Caco-2 (cell line): ENCODE measurements at places on chromosomes 2 and 18. TPM values are rescaled to one million over a fixed set of nuclear protein-coding genes. Genes with fewer than 3 reads are reported as not detected.

DNA sequence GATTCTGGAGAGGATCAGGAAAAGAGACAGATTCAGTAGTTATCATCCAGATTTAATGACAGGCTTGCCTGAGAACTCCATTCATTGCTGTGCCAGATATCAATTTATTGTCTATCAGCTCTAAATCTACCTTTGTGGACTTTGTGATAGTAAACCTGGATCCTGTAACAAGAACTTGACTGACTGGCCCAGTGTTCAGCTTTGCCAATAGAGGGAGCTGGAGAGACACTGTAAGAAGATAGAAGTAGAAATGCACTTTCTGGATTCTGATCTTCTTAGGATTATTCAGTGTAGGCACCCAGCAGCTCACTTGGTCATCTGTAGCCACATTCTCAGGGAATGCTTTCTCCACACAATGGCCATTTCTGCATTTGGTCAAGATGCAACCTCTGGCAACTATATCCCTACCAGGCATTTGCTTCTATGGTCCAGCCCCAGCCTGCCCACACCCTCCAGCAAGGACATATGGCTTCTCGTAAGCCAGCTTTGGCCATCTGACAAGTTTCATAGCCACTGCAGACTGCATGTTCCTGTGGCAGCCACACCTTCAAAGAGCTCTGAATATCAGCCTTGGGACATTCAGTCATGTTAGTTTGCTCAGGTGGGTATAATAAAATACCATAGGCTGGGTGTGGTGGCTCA is 6.1 kb upstream of the SERPINB8 start:
- no peak overlapping the region for H3K27ac ChIP-seq
- H3K27me3 ChIP-seq, result no peaks in the 10 kb centered on the region
- H3K4me3 ChIP-seq, result no peak overlapping the region

The TIA1 gene
- total RNA-seq, result 146 and 149 TPM in 2 replicates

GRCh38 chr2:30569946-30570345 is 122.9 kb downstream of the LCLAT1 start:
- no peak for DNase-seq
- H3K4me3 ChIP-seq, result no peak overlapping the region
- H3K27ac ChIP-seq, result no peak overlapping the region
- no peaks in the 10 kb centered on the region for H3K4me1 ChIP-seq

DNA sequence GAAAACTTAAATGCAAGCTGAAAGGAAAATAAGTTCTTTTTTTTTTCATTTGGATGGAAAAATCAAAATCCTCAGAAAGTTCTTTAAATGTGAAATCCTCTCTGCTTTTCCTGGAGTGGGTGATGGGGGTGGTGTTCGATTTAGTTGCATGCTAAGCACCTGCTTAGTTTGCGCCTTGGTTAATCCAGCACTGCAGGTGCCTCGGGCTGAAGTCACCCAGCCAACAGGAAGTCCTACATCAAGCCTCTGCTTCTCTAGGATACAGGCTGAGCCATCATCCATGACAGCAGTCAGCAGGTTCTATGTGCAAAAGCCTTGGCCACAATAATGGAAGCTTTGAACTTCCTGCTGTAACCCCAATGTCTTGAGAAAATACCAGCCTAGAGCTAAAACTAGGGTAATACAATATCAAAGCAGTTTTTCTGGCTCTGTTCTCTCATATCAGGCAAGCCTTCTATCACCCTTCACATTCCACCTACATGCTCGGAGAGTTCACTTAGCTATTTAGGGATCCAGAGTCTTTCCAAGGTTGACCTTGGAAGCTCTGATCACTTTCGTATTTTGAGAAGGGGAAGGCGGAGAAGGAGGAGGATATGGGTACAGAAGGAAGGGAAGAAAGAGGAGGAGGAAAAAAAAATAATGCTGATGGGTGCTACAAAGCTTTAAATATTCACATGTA is 116.1 kb upstream of the LRRTM1 start:
- no peaks in the 10 kb centered on the region for H3K4me1 ChIP-seq
- no peak overlapping the region for H3K4me3 ChIP-seq
- no peaks in the 10 kb centered on the region for H3K36me3 ChIP-seq
- no peak overlapping the region for H3K27ac ChIP-seq
- no peaks in the 10 kb centered on the region; the same call in 1 of the 2 replicates for H3K27me3 ChIP-seq

DNA sequence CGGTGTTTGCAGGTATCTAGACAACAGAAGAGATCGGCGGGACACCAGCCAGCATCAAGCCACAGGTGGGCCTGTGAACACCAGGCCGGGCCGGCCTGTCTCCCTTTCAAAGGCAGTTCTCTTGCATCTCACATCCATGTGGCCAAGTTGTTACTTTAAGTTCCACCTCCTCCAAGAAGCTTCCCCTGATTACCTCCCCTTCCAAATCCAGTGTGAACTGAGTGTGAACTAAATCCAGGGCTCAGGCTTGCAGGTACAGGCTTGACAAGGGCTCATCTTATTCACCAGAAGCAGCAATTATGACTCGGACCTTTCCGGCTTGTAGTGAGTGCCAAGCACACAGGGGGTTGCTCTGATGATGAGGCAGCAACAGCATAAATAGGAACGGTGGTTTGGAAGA is 3.9 kb downstream of the CRACDL start:
- DNase-seq, result no peak
- no peaks in the 10 kb centered on the region for H3K36me3 ChIP-seq
- H3K4me3 ChIP-seq, result no peak overlapping the region
- peaks cover 2% of the 10 kb centered on the region for H3K27me3 ChIP-seq

The CCDC141 gene
- 11.5 and 16.6 TPM in 2 replicates for total RNA-seq

The MROH2A gene
- total RNA-seq, result not detected in 2 replicates

The RNF138 gene
- total RNA-seq, result 24.3 and 26.4 TPM in 2 replicates

DNA sequence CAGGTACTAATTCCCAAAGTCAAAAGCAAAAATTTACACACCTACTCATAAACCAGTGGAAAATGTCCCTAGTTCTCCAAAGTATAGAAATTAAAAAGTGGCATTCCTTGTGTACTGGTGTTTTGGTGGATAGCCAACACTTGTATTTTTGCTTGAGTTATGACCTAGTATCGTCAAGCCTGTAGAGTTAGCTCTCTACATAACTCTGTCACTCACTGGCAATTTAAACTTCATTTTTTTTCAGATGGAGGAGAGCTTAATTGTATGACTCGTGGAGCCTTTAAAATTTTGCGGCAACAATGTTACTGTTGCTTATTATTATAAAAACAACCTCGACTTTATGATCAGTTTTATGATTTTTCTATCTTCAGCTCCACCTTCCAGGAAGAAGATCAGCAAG is 58.7 kb downstream of the ITGB6 start:
- H3K27ac ChIP-seq, result no peak overlapping the region
- H3K4me3 ChIP-seq, result no peak overlapping the region
- no peaks in the 10 kb centered on the region for H3K4me1 ChIP-seq
- DNase-seq, result no peak
- H3K27me3 ChIP-seq, result no peaks in the 10 kb centered on the region

- H3K4me1 ChIP-seq, result no peaks in the 10 kb centered on the region
- no peak overlapping the region for H3K27ac ChIP-seq
- no peak for DNase-seq
- H3K27me3 ChIP-seq, result no peaks in the 10 kb centered on the region
Observed at GRCh38 chr18:72194072-72194471, 350.1 kb downstream of the CBLN2 start.

The PRKAG3 gene
- not detected in 2 replicates for total RNA-seq

DNA sequence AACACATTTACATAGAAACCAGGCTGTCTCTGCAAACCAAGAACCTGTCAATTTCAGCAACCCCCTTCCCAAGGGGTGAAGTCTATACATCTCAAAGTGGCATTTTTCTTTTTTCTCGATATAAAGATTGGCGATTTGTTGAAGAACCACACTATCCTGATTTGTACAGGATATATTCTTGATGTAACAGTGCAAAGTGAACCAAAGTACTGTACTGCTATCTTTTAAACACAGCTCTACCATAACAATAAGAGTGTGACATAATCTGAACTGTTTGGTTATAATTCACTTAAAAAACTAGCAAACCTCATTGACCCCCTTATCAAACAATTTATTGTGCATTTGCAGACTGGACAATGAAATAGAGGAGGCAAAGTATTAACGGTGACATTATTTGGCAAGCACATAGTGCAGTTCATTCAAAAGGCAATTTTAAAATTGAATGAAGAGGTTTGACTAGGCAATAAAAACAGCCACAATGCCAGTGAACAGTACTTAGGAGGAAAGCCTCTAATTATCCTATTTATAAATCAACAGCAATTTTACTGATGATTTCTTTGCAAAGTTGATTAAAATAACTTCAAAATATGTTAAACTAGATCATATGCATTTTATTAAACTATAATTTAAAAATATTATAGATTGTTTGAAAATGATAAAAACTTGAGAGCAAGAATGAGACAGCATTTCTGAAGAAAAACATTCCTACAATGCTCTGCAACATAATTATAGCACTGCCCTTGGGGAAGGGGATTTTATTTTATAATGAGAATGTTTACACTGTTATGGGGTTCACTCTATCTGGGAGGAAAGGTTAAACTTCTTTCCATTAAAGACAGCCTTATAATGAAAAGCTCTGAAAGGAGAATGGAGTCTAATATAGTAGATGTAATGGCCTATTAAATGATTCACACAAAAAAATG is 440.9 kb downstream of the ZEB2 start:
- no peak overlapping the region for H3K4me3 ChIP-seq
- H3K36me3 ChIP-seq, result no peaks in the 10 kb centered on the region
- no peaks in the 10 kb centered on the region for H3K27me3 ChIP-seq
- DNase-seq, result no peak
- no peaks in the 10 kb centered on the region for H3K4me1 ChIP-seq

DNA sequence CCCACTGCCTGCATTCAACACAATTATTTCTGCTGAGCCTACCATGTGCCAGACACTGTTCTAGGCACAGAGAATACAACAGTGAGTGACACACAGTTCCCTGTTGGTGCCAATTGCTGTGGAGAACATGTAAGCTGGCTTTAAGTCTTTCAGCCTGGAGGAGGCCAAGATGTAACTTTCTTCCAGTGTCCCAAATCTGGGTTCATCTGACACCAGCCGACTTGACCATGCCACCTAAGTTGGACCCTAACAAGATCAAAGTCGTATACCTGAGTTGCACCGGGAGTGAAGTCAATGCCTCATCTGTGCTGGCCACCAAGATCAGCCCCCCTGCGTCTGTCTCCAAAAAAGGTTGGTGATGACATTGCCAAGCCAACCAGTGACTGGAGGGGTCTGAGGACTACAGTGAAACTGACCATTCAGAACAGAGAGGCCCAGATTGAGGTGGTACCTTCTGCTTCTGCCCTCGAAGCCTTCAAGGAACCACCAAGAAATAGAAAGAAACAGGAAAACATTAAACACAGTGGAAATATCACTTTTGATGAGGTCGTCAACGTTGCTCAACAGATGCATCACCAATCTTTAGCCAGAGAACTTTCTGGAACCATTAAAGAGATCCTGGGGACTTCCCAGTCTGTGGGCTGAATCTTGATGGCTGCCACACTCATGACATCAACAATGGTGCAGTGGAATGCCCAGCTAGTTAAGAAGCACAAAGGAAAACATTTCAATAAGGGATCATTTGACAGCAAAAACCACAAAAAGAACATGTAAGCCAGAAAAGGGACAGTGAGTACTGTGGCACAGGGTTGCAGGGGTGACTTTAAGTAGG is 6.3 kb downstream of the TRABD2A start:
- H3K27ac ChIP-seq, result no peak overlapping the region
- no peaks in the 10 kb centered on the region for H3K36me3 ChIP-seq
- DNase-seq, result no peak
- no peak overlapping the region for H3K4me3 ChIP-seq
- H3K27me3 ChIP-seq, result no peaks in the 10 kb centered on the region

DNA sequence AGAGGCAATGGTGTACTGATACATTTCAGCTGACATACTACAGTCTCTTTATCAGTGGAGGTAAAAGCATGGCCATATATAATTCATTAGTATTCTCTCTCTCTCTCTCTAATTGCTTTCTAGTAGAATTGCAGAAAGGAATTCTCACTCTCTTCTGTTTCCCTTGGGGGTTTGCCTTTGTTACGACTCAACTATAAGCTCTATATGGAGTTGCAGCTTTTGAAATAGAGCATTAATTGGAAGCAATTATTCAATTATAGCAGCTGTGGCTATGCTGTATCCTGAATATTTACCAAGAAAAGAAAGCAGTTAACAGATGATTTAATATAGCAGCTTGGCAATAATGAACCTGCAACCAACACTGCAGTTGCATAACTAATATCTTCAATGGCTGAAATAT is 132.7 kb upstream of the STON1 start:
- no peaks in the 10 kb centered on the region for H3K27me3 ChIP-seq
- no peak overlapping the region for H3K27ac ChIP-seq
- no peak overlapping the region for H3K4me3 ChIP-seq
- H3K4me1 ChIP-seq, result peaks cover 13% of the 10 kb centered on the region
- no peak for DNase-seq
- no peaks in the 10 kb centered on the region for H3K36me3 ChIP-seq
